ENCODE measurements at places on chromosomes 6 and 20.

GRCh38 chr6:128483472-128484135 is 36.8 kb downstream of the PTPRK start:
- no peak for DNase-seq

DNA sequence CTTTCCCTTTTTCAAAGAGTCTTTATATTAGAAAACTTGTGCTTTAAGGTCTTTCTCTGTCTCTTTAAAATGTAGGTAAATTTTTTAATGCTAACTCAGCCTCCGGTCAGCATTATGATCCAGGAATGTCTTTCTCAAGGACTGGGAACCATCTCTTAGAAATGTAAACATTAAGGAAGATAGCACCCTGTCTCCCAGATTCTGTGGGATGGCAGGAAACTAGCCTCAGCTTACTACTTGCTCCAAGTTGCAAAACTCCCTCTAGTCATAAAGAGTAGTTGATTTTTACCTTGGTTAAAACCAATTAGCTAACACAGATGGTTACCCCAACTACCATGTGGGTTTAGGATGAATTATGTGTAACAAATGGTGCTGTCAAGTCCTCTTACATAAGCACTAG is 4.7 kb upstream of the TAAR1 start:
- no peak for DNase-seq

DNA sequence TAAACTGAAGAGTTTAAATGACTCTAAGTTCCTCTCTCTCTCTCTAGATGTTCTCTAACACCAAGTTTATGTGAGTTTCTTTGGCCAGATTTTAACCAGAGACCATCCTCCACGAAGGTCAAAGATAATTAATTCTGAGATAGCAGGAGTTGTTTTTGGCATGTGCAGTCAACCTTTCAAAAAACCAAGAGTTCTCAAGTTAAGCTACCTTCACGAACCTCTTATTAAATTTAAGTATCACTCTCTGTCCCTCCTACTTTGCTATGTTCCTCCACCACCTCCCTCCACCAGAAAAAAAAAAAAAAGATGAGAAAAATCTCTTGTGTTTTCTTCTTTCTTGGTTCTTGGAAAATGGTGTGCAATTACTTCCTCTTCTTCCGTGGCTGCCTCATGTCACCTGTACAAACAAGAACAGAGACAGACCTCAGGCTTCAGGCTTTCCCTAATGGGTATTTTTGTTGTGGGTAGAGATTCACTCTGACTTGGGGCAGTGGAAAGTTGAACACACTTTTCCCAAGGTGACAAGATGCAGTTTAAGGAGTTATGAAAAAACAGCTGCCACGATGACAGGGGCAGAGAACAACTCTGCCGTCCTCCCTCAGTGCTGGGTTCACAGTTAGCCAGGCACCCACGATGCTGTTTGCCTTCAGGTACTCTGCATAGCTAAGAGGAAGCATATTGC is 64.3 kb downstream of the ADTRP start:
- no peak for DNase-seq

GRCh38 chr6:165872811-165873210 is 209.8 kb upstream of the PDE10A start:
- no peak for DNase-seq

DNA sequence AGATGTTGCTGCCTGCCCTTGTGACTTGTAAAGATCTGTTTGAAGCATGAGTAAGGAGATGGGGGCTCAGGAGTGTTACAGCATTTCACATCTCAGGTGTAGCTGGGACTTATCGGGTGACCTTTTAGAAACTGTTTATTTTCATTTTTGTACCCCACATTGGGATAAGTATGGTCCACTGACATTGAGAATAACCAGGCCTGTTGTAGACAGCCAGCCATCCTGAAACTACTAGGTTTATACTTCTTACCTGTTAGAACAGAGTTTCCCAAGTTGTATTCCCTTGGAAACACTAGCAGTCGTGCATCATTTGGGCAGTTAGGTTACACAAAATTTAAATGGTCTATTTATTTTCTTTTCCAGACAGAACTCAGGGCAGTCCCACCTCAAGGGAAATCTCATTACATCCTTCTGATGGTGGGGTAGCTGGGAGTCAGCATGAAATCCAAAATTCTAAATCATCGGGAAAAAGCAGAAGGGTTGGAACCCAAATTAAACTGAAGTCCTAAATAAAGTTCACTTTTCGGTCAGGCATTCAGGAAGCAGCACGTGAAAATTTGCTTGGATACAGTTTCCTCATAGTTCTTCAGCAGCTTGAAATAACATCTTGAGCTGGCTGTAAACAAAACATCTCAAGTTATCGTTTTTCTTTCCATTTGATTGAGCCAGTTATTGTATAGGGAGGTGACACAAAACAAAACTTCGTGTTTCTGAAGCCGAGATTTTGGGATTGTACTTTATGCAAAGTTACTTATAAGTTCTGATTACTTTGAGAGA is 30.5 kb downstream of the FOXO3 start:
- DNase-seq: no peak

GRCh38 chr20:47778398-47779354 is 6.6 kb downstream of the SULF2 start:
- DNase-seq: no peak

- no peak for DNase-seq
Observed at GRCh38 chr6:147287869-147288271, 83.7 kb downstream of the STXBP5 start.

DNA sequence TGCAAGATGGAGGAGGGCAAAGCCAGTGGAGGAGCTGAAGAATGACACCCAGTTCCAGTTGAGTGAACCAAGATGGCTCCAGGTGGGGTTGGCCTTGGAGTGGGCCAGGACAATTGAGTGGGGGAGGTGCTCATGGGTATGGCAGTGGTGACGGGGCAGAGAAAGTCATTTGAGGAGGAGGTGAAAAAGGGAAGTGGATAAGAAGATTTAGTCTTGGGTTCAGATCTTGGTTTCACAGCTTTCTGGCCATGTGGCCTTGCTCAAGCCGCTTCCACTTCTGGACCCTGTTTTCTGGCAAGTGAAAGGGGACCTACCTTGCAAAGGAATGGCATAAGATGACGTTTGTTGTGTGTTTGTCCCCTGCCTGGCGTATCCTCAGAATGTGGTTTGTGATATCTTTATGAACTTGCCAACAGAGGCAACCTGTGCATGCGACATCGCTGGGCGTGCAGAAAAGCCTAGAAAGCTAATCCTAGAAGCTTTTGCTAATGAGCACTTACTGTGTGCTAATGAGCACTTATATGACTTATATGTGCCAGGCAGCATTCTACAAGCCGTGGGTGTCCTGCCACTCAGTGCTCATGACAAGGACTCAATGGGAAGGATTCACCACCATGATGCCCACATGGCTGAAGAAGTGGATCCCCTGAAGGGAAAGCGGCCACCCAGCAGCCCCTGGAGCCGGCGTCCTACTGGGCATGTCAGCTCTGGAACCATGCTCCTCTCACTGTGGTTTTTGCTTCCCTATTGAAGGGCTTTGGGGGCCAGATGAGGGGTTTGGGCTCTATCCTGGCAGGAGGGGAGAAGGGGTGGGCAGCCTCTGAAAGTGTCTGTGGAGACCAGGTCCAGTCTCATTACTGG is 23.6 kb upstream of the STX16 start:
- no peak for DNase-seq

- no peak for DNase-seq
Observed at GRCh38 chr20:32356622-32357374, 1.3 kb upstream of the ASXL1 start.

- DNase-seq: no peak
Observed at GRCh38 chr20:21490105-21490504, 23.8 kb downstream of the NKX2-2 start.

GRCh38 chr6:83914953-83915352 is 55.5 kb downstream of the CYB5R4 start:
- no peak for DNase-seq

GRCh38 chr6:135657207-135657606 is 159.7 kb upstream of the AHI1 start:
- DNase-seq: no peak

- no peak for DNase-seq
Observed at GRCh38 chr6:81625216-81625615, 127.3 kb downstream of the TENT5A start.

GRCh38 chr6:152575621-152576150 is 61.5 kb downstream of the SYNE1 start:
- no peak for DNase-seq

GRCh38 chr6:73565767-73566485 is 45.1 kb upstream of the EEF1A1 start:
- DNase-seq: no peak

DNA sequence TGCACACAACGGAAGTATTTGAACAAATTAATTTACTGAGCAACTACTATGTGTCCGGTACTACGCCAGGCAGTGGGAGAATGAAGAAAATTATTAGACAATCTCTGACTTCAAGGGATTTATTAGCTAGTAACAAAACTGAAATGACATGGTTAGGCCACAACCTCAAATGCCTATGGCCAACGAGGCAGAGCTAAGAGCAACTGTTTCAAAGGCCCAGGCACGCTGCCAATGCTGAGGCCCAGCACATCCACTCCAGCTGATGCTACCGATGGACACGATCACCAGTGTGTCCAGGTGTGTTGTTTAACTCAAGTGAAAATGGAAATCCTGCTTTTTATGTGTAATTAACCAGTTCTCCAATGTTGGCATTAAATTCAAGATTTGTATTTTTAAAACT is 420.9 kb downstream of the PRKN start:
- DNase-seq: no peak

DNA sequence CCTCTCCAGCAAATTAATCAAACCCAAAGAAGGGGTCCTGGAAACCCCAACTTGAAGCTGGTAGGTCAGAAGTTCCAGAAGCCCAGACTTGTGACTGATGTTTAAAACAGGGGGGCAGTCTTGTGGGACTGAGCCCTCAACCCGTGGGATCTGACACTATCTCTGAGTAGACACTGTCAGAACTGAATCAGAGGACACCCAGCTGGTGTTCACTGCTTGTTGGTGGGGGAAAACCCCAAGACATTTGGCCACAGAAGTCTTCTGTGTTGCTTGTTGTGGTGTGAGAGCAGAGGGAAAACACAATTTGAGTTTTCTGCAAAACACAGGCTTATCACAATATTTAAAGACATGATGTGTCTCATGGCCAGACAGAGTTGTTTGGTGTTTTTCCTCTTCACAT is 29.9 kb downstream of the KIF13A start:
- no peak for DNase-seq

- no peak for DNase-seq
Observed at GRCh38 chr6:35955970-35956369, 35.1 kb upstream of the SRPK1 start.

DNA sequence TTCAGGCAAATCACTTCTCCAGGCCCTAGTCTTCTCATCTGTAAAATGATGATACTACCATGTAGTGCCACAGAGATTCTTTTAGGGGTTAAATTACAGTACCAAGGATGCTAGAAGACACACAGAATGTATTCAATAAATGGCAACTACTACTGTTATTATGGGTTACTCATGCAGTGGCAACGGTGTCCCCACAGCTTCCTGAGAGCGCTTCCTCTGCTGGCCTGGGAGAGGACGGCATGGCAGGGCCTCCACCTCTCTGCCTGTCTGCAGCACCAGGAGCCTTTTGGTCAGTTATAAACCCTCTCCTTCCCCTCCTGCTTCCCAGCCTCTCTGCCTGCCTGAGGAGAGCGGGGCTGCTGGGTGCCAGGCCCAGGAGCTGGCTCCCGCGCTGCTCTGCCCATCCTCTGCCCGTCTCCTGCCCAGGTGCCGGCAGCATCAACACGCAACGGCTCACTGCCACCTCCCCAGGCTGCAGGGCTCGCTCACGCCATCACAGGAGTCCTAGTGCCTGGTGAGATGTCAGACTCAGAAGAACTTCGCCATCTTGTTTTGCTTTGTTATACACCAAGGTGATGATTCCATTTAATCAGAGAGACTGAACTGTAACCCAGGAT is 170.6 kb downstream of the FOXC1 start:
- DNase-seq: no peak

DNA sequence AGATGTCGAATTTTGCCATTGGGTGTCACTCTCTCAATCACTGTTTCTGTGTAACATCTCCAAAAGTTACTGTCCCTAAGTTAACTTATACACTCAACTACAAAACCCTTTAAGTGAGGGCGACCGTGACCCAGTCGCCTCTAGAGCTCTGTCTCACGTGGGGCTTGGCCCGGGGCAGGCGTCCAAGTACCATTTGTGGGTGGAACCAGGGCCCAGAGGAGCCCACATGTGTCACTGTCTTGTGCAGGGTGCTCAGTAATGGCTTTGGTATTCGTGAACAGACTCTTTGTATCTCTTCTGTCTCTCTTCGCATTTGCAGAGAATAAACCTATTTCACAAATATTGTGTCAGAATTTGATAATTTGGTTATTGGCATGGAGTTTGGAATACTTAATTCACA is 109.9 kb upstream of the THBS2 start:
- no peak for DNase-seq

DNA sequence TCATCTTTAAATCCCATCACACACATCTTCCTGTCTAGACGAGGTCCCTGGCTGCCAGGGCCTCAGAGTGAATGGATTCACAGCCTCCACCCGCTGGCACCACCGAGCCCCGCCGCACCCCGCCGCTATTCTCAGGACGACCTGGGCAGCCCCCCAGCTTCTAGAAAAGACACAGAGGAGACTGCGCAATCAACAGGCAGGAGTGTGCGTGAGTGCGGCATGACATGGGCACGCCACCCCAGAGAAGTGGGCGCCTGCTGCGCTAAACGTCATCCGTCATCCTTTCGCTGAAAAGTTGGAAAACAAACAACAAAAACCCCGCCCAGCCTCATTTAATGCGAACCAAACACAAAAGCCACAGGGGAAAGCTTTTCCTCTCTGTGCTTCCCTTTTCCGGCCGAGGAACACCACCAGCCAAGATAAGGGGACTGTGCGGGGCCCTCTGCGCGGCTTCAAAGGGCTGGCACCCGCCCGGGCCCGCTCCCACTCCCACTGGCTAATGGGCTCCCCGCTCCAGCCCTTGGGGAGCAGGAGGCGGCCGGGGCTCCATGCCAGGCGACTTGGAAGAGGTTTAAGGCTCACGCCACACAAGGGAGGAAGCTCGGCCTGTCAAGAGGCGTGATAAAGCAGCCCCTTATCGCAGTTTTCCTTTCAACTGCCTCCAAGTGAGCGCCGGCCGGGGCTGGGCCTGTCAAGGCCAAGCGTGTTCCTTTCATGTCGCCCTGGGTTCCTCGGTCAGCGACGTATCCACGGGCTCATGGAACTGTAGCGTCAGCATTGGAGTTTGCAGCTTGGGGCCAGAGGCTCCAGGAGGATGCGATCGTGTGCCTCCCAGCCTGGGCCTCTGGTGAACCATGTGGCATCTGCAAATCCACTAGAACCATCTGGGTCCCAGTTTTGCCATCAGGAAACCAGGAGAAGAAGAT is 50.1 kb downstream of the NFATC2 start:
- DNase-seq: peak; percentile 70
